ENCODE measurements at places on chromosomes 11 and 22.

DNA sequence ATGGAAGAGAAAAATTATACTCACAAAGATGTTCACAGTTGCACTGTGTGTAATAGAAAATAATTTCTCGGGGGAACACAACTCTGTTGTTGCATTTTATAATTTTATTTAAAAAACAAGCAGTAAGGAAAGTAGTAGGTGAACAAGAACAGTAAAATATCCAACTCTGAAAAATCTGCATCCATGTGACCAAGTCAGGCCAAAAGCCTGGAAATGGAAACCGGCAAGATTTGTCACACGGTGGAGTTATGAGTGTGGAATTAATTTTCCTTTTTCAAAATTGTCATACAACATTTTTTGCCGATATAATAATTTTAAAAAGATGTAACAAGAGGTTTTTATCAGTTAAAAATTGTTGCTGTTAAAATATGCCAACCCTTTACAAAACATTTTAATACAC, 1421.5 kb downstream of the BRD1 start:
- DNase-seq, result no peak

- DNase-seq, result no peak
Measured at GRCh38 chr22:41478473-41478872, 9.6 kb downstream of the ACO2 start.

DNA sequence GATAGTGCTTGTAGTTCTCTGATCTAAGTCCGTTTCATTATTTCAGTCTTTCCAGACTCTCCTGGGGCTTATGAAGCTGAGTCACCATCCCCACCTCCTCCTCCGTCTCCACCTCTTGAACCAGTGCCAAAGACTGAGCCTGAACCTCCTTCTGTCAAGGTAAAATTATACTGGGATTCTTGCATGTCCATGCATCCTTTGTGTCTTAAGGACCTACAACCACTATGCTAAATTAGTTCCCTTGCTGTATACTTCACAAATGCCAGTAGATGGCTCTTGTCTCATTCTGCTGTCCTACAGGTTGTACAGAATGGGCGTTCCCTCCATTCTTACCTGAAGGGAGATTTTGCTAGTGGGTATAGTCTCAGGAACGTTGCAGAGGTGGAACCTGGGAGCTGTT, 42.2 kb downstream of the POLD3 start:
- peak; percentile 15 for DNase-seq

- DNase-seq, result no peak
Measured at GRCh38 chr11:629237-629583, 2.2 kb upstream of the SCT start.

All from SW 1271 (cell line).